ENCODE measurements at places on chromosomes 4 and X. TPM values are rescaled to one million over a fixed set of nuclear protein-coding genes. Genes with fewer than 3 reads are reported as not detected.

Gene CFI
- polyA plus RNA-seq = not detected

Gene SAGE1
- 0.18 TPM for polyA plus RNA-seq

Gene FAM47A
- polyA plus RNA-seq = not detected

Gene SPANXN4
- polyA plus RNA-seq = not detected

Gene GATB
- polyA plus RNA-seq = 11.6 TPM
